ENCODE measurements at places on chromosomes 6 and 20. TPM values are rescaled to one million over a fixed set of nuclear protein-coding genes. Genes with fewer than 3 reads are reported as not detected.

GRCh38 chr6:42347456-42347855, 104.3 kb downstream of the TRERF1 start:
- no peak for DNase-seq

DNA sequence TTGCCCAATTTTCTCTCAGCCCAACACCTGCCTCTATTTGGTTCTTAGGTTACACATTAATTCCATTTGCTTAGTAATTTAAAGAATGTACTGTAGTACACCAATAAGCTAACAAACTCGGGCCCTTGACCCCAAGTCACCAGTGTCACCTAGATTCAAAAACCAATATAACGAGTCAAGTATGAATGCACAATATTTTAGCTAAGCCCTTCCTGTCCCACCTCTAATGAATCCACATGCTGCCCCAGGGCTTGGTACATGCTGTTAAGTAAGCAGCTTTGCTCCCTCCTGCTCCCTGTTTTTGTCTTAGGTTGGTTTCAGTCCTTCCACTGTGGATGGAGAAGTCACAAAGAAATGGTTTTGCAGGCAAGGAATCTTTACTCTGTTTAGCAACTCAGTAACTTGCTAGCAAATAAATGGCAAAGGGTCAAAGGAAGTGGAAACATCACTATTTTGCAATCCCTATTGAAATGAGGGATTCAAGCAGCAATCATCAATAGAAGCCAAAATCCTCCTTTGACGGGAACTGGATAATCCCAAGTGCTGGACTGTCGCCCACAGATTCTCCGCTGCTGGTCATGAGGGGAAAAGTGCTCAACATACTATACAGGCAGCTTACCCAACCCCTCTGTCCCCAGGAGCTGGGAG, 5.0 kb upstream of the MPC1 start:
- no peak for DNase-seq

GRCh38 chr6:24403501-24403824, 727 bp downstream of the MRS2 start:
- DNase-seq = no peak

DNA sequence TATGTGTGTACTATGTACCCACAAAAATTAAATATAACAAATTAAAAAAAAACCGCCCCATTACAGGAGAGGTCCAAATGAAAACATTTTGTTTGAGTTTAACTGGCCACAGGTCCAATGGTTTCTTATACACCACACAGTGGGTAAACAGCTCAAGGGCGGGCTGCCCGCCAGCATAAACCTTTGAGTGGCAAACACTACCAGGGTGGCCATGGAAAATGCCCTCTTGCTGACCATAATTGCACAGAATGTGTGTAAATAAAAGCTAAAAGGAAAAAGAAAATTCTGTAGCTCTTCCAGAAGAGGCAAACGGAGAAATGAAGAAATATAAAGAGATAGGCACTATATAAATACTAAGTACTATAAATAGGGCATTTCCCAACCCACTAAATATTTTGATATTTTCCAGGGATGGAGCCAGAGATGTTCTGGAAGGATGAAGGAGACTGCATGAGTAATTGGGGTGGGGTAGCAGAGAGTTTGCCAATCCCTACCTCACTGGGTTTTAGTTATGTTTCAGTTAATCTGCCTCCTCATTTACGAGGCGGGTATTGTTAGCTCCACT, 1.1 kb upstream of the CDC5L start:
- no peak for DNase-seq

DNA sequence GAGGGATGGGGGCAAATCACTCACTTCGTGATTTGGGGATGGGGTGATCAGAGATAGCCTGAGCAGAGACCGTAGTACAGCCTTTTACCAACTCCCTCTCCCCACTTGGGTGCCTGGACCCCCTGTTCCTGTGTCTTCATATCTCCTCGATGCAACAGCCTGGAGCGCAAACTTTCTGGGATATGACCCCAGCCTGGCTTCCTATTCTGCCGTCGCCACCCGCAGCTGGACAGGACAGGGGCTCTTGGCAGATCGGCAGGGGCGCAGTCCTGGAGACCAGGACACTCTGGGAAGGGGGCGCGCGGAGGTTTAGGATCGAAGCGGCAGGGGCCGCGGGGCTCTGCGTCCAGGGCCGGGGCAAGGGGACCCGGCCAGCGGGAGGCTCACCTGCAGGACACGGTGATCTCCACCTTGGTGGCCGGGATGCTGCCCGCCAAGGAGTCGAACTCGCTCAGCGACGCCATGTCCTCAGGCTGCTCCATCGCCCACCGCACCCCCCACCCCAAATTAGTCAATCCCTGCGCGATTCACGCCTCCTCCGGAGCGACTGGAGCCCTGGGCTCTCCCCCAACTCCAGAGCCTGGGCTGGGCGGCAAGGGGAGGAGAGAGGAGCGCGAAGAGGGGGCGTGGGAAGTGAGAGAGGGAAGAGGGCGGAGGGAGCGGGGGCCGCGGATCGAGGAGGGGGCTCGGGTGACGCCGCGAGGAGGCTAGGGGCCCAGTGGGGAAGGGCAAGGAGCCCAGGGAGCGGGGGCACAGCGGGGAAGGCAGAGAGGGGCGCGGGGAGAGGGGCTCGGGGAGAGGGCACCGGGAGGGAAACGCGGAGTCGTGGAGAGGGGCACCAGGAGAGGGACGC, at the start of gene CPNE5:
Gene CPNE5 (minus strand): TSS at position 549 of the 853 bp plus-strand sequence. CDS start 67 bp downstream, at position 482.
- DNase-seq = no peak

DNA sequence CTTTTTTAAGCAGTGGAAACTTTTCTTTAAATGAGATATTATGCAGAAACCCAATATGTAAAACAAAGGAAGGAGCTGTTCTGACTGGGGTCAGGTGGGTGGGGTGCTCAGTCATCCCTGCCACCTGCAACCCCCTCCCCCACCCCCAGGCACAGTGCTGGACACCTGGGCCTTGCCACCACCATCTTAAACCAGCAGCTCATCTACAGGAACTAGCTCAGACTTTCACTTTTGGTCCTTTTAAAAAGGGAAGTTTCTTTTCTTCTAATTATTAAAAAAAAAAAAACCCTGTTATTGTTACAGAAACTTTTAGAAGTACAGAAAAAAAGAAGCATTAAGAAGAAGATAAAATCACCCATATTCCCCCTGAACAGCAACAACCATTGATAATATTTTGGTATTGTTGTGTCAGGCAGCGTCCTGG, 37.1 kb downstream of the PPP1R16B start:
- peak; percentile 96 for DNase-seq

DNA sequence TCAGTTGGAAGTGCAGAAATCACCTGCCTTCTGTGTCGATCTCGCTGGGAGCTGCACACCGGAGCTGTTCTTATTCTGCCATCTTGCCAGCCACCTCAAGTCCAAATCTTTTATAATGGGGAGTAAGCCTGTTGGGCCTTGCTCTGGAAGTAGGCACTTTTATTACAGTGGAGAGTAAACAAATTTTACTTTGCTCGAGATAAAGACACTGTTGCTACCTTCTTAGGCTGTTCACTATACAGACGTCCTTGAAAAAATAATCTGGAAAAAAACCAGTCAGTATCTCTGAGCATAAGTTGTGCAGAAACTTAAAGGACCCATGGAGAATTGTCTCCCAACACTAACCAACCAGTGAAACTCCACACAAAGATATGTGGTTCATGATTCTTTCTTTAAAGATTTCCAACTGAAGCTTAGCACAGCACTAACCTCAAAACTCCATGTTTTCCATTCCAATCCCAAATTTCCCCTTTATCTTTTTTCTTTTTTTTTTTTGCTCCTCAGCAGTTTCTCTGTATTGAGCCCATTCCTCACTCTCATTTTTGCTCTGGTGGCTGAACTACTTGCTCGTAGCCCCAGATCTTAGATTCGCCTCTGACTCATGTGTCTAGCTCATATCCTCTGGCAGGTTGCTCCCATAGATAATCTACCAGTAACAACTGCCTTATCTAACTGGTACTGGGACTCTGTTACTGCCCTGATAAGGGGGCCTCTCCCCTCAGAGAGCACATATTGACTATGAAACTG, 34.3 kb upstream of the COL9A1 start:
- DNase-seq = no peak

DNA sequence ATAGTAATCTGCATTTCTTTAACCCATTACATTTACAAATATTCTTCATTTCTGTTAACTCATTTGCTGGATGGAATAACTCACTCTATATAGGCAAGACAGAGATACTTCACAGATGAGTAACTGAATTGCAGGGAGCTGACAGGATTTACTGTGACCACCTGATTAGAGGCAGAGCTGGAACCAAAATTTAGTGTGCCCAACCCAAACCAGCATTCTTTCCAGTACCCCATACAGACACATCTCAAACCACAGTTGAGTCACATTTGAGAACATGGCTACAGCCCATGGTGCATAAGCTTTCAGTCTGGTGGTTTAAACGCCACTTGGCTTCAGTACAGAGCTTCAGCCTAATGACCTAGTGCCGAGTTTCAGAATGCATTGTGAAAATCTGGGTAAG, 138.4 kb upstream of the TENT5A start:
- DNase-seq = no peak

DNA sequence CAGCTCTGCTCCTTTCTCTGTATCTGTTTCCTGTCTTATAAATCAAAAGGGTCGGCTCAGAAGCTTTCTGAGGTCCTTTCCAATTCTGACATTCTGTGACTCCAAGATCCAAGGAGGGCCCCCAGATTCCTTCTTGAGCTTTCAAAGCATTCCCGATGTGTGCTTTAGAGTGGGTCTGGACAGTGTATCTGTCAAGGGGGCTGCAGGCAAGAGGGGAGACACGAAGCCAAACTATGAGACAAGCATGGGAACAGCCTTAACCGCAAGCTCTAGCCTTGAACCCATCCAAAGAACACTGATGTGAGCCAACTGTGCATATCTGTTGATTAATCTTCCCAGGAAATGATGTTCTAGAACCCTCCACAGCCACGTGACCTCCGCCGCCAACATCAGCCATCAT, 73.8 kb downstream of the TSHZ2 start:
- no peak for DNase-seq

GRCh38 chr20:8951164-8951563, 117.7 kb upstream of the PLCB4 start:
- DNase-seq = no peak

GRCh38 chr6:163761481-163761880, 347.0 kb downstream of the QKI start:
- no peak for DNase-seq

- peak; percentile 16 for DNase-seq
These were observed 423.2 kb downstream of the PREX1 start for GRCh38 chr20:48404598-48404997.

DNA sequence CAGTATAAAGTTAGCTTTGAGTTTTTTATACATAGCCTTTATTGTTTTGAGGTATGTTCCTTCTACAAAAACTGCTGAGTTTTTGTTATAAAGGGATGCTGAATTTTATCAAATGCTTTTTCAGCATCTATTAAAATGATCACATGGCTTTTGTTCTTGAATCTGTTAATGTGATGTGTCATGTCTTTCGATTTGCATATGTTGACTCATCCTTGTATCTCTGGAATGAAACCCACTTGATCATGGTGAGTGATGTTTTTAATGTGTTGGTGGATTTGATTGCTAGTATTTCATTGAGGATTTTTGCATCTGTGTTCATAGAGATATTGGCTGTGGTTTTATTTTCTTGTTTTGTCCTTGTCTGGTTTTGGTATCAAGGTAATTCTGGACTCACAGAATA, 24.7 kb upstream of the BLCAP start:
- DNase-seq = no peak

GRCh38 chr20:23270382-23270911, 80.1 kb upstream of the NXT1 start:
- DNase-seq = no peak

DNA sequence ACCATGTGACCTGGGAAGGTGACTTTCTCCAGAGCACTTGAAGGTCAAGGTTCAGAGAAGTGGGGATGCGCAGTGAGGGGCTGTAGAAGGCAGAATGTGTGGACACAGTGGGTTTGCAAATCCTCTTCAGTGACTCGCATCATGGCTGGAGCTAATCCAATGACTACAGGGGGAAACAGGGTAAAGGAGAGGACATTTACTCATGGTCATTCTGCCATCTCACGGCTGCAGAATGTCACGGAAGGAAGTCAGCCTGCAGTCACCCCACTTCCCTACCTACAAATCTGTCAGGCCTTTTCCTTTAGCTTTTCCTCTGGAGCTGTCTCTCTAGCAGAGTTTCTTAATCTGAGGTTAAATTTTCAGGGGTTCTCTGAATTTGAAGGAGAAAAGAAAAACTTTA, 337.6 kb downstream of the CDC5L start:
- no peak for DNase-seq

DNA sequence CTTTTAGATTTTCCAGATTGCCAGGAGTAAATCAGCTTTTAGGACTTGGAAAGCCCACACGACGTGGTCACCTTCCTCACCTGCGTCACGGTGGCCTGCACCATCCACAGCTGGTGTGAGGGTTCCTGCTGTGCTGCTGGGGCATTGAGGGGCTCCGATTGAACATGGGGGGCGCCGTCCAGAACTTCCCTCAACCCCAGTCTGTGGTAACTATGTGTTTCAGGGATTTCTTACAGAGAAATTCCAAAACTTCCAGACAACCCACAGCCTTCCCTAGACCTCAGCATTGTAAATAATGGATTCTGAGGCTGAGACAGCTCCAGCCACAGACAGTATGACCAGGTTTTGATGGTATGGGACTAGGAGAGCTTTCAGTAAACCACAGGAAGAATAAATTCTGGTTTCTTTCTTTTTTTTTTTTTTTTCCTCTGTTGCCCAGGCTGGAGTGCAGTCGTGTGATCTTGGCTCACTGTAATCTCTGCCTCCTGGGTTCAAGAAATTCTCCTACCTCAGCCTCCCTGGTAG, 46.7 kb upstream of the IRF4 start:
- no peak for DNase-seq

SEMG2 gene
- total RNA-seq = not detected

RING1 gene
- 42.7 TPM for total RNA-seq

SIM1 gene
- total RNA-seq = not detected

CALHM4 gene
- total RNA-seq = not detected

HLA-DPA1 gene
- 253 TPM for total RNA-seq

SLC17A1 gene
- total RNA-seq = not detected

All from OCI-LY7 (cell line).